ENCODE measurements at places on chromosomes 11 and 22. TPM values are rescaled to one million over a fixed set of nuclear protein-coding genes. Genes with fewer than 3 reads are reported as not detected.
A peak's percentile ranks its signal among the peaks of the same experiment; 100 is the strongest.

GRCh38 chr22:22730655-22731373, 86.4 kb downstream of the GGTLC2 start:
- DNase-seq, result no peak

DNA sequence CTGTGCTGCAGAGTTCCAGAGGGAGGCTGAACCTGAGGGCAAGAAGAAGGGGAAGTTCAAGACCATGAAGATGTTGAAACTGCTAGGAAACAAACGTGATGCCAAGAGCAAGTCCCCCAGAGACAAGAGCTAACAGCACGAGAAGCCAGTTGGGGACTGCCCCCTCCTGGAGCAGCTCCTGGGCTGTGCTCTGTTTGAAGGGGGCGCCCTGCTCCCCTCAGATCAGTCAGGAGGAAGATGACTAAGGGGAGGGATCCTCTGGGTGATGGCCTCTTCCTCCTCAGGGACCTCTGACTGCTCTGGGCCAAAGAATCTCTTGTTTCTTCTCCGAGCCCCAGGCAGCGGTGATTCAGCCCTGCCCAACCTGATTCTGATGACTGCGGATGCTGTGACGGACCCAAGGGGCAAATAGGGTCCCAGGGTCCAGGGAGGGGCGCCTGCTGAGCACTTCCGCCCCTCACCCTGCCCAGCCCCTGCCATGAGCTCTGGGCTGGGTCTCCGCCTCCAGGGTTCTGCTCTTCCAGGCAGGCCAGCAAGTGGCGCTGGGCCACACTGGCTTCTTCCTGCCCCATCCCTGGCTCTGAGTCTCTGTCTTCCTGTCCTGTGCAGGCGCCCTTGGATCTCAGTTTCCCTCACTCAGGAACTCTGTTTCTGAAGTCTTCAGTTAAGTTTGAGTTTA, 12.6 kb downstream of the C22orf23 start:
- no peak for DNase-seq

DNA sequence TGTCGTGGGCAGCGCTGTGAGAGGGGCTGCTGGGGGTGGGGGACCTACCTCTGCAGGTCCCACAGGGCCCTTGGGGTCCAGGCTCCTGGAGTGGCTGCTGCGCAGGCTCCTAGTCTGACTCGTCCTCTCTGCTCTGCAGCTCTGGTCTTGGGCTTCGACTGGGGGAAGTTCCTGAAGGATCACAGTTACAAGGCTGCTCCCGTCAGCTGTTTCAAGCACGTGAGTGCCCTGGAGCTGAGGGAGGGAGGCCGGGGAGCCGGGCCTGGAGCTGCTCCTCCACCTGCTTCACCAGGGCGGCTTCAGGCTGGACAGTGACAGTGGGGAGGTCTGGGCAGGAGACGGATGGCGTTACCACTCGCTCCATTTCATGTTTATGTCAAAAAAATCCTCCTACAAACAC, 11.9 kb downstream of the L3MBTL2 start:
- no peak for DNase-seq

GRCh38 chr11:109405671-109406070, 16.3 kb upstream of the C11orf87 start:
- DNase-seq, result no peak

GRCh38 chr22:46350646-46351045, 15.1 kb downstream of the TRMU start:
- no peak for DNase-seq

DNA sequence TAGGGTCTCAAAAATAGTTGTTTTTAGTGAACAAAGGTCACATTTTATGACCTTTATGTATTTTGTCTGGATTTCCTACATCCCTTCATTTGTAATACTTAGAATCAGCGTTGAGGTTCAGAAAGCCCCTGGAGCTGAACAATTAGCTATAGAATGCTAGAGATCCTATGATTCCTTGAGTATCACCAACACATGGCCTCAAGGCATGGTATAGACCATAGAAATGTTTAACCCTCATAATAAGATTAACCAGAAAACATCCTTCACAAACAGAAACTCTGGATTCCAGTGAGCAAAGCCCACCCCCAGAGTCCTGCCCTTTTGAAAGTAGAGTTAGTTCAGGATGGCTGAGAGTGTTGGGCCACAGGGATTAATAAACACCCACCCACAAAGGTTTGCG, 77.3 kb downstream of the CYB5R2 start:
- no peak for DNase-seq

GRCh38 chr22:28034760-28035401, 115.8 kb upstream of the PITPNB start:
- peak; percentile 90 for DNase-seq

- no peak for DNase-seq
Measured at GRCh38 chr11:14228356-14228755, 130.6 kb downstream of the RRAS2 start.

DNA sequence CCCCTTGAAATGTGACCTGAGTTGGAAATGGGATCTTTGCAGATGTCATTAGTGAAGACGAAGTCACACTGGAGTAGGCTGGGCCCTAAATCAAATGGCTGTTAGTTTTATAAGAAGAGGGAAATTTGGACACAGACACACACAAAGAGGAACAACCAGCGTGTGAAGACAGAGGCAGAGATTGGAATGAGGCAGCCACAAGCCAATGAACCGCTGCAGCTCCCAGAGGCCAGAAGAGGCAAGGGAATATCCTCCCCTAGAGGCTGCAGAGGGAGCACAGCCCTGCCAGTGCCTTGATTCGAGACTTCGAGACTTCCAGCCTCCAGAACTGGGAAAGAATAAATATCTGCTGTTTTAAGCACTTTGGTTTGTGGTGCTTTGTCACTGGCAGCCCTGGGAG, 484.5 kb downstream of the MN1 start:
- no peak for DNase-seq

GRCh38 chr11:32448232-32448631, 12.9 kb upstream of the WT1 start:
- DNase-seq, result no peak

DNA sequence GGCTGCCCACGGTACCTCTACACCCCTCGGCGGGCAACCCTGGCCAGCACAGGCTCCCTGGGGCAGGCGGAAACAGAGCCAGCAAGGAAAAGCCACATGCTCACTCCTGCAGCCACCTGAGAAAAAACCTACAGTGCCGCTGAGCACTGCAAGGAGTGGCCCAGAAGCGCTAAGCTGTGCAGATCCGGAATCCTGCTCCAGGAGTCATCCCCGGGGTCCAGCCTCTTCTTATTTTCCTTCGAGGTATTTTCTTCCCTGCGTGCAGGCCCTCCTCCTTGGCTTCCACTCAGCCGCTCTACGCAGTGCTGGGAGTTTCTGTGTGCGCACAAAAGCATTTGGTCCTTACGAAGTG, 81.0 kb downstream of the TRMU start:
- no peak for DNase-seq

The TTLL1 gene
- total RNA-seq, result 4.2 TPM

The MS4A3 gene
- total RNA-seq, result not detected

The HORMAD2 gene
- total RNA-seq, result not detected

The IGF2 gene
- total RNA-seq, result 94.3 TPM

All from left cardiac atrium (tissue), 4 donors.